ENCODE measurements at places on chromosomes 13 and 19. TPM values are rescaled to one million over a fixed set of nuclear protein-coding genes. Genes with fewer than 3 reads are reported as not detected.
A peak's percentile ranks its signal among the peaks of the same experiment; 100 is the strongest.

GRCh38 chr13:100657881-100658315 is 16.7 kb downstream of the TMTC4 start:
- no peak overlapping the region for H3K27ac ChIP-seq
- no peak overlapping the region for H3K4me3 ChIP-seq
- H3K36me3 ChIP-seq, result peaks cover 78% of the 10 kb centered on the region
- H3K27me3 ChIP-seq, result no peaks in the 10 kb centered on the region

DNA sequence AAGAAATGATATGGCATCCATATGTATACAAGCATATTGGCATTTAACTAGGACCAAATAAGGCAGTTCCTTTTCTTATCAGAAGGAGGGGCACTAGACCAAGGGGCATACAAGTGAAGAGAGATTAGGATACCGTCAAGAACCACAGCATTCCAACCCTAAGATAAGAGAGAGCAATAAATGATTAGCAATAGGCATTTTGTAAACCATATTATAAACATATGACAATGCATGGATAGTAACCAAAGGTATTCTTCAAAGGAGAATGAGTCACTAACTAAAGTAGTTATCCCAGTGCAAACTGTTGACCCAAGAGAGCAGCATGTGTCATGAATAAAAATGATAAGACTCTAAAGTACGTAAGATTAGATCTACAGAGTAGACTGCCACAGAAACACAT is 500.9 kb upstream of the HTR2A start:
- H3K4me1 ChIP-seq, result no peaks in the 10 kb centered on the region
- no peaks in the 10 kb centered on the region for H3K27me3 ChIP-seq
- DNase-seq, result no peak
- no peak overlapping the region for H3K4me3 ChIP-seq
- no peaks in the 10 kb centered on the region for H3K36me3 ChIP-seq

GRCh38 chr13:99617474-99618255 is 116.4 kb downstream of the TM9SF2 start:
- H3K27me3 ChIP-seq, result no peaks in the 10 kb centered on the region
- peaks cover 20% of the 10 kb centered on the region for H3K4me1 ChIP-seq
- DNase-seq, result peak; percentile 23
- H3K4me3 ChIP-seq, result no peak overlapping the region

The CYP4F2 gene
- not detected for total RNA-seq

The LHB gene
- total RNA-seq, result not detected

The ZNF677 gene
- 6.8 TPM for total RNA-seq

The CEACAM4 gene
- total RNA-seq, result not detected

GRCh38 chr19:12064590-12065538 is at the start of gene ZNF844:
ZNF844 (plus strand) TSS chr19:12064731; CDS start chr19:12064874, 143 bp downstream.
- no peaks in the 10 kb centered on the region for H3K4me1 ChIP-seq
- no peaks in the 10 kb centered on the region for H3K27me3 ChIP-seq
- H3K36me3 ChIP-seq, result no peaks in the 10 kb centered on the region
- H3K4me3 ChIP-seq, result peak within 1 kb of the TSS; percentile 95
- peak within 1 kb of the TSS; percentile 97 for H3K27ac ChIP-seq

Data from psoas muscle (tissue), 8 donors.